ENCODE measurements at places on chromosomes 7 and 10.

DNA sequence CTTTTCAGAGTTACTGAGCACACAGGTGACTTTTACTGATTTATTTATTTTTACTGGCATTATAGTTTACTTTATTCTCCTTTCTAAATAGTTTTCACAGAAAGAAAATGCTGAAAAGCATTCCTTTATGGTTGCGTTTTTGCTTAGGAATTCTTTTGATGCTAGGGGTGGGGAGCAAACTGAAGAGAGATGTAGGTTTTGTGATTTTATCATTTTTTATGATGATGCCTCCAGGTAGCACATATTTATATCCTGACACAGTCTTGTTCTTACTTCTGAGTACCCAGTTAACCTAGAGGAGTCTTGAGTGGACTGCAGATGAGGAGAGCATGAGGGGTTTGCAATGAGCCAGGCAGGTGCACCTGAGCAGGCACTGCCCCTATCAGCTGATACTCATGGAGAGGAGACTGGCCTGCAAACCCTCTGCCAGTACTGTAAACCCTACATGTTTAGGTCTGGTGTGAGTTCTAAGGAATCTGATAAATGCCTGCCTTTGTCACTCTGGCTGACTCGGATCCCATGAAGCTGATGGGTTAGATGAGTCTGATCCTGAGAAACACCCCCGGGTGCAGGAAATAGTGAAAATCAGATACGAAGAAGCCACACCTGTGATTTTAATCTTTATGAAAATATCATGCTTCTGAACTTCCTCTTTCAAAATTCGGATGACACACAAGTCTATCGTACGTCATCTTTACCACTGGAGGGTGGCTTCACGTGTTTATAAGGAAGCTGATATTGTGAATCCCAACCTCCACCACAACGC lies 302.9 kb downstream of the WDR37 start:
- peak; percentile 44 for DNase-seq

DNA sequence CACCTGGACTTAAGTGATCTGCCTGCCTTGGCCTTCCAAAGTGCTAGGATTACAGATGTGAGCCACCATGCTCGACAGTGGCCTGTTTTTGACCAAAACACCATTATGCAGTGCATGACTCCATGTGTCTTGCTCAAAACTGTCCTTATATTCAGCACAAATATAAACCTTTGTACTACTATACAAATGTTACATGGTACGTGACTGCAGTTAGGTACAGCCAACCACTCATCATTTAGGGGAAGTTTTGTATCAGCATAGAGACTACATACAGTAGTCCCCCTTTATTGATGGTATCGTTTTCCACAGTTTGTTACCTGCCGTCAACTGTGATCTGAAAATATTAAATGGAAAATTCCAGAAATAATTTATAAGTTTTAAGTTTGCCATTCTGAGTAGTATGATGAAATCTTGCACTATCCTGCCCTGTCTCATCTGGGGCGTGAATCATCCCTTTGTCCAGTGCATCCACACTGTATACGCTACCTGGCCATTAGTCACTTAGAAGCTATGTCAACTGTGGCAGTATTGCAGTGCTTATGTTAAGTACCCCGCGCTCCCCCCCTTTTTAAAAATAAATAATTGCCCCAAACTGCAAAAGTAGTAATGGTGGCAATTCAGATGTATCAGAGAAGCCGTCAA lies 23.3 kb upstream of the ZNF282 start:
- DNase-seq, result no peak

GRCh38 chr7:127194571-127194970 lies 58.2 kb downstream of the GRM8 start:
- no peak for DNase-seq

DNA sequence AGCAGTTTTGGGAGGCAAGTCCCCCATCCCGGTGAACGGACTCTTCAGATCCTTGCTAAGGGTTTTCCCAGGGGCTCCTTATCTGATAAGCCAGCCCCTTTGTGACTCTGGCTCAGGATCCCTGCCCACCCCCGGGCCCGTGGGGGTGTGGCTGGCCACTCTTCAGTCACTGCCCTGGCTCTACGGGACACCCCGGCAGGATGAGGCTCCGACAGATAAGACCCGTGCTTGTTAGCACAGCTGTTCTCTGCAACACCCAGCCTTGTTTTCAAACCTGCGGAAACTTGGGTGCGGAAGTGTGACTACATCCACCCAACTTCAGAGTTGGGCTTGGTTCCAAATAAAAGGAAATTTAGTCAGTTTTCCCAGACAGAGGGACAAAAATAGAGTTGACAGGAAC lies 66.7 kb upstream of the PODXL start:
- no peak for DNase-seq

DNA sequence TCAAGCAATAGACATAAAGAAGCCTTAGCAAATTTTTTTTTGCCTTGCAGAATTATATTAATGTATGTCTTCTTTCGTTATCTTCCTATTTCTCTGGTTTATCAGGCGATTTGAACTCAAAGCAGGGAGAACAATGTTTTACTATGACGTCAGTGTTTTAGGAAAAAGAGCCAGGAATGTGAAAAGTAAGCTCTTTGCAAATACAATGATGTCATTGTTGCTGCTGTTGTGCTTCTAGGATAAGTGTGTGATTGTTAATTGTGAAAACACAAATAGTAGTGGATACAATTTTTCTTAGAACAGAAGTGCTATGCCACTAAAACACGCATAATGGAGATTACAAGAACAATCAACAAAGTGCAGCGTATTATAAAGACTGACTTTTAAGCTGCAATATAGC lies 9.5 kb upstream of the AUTS2 start:
- no peak for DNase-seq

DNA sequence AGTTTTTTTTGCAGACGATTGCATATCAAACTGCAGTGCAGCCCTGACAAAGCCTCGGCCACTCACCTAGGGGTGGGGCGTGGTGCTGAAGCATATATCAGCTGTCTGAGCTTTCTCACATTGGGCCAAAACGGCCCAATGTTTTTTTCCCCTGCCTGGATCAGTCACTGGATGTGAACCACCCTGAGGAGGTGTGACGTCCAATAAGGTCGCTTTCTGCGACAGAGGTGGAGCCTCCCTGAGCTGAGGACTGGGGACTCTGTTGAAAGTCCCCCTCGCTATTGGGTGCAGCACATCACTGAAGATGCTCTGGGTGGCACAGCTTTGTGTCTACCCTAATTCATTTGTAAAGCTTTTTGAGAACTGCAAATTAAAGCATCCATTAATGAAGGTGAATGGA lies 60.9 kb downstream of the SEM1 start:
- DNase-seq, result no peak

DNA sequence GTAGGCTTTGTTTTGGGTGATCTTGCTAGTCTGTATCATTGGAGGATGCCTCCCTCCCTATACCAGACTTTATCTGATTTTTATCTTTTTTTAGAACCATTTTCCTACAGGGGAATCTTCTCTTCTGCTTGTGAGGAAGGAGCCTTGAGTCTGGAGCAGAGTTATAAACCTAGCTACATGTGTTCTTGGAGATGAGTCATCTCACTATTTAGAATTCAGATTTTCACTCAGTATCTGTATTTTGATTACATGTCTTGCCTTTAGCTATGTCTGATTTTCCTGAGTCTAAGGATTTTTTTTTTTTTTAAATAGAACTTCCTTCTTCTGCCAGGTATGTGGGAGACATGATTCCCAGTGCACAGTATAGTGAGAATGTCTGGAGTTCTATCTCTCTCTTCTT lies 211.6 kb upstream of the MBL2 start:
- DNase-seq, result no peak

- no peak for DNase-seq
Measured at GRCh38 chr10:102463983-102464382, 12.6 kb upstream of the C10orf95 start.

GRCh38 chr7:151889406-151890354 lies 12.8 kb upstream of the PRKAG2 start:
- DNase-seq, result no peak

DNA sequence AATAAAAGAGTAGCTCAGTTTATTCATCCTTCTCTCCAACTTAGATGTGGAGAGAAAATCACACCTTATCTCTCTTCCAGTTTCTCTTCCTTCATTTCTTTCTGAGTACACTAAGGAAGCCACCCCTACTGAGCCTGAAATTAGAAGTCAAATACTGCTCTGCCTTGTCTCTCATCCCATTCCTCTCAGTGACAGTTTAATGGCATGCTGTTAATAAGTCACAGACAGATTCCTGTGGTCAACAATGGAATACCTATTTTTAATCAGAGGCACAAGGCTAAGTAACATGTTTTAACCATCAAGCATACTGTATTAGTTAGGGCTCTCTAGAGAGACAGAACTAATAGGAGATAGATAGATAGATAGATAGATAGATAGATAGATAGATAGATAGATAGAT lies 253.2 kb downstream of the HTR7 start:
- no peak for DNase-seq

DNA sequence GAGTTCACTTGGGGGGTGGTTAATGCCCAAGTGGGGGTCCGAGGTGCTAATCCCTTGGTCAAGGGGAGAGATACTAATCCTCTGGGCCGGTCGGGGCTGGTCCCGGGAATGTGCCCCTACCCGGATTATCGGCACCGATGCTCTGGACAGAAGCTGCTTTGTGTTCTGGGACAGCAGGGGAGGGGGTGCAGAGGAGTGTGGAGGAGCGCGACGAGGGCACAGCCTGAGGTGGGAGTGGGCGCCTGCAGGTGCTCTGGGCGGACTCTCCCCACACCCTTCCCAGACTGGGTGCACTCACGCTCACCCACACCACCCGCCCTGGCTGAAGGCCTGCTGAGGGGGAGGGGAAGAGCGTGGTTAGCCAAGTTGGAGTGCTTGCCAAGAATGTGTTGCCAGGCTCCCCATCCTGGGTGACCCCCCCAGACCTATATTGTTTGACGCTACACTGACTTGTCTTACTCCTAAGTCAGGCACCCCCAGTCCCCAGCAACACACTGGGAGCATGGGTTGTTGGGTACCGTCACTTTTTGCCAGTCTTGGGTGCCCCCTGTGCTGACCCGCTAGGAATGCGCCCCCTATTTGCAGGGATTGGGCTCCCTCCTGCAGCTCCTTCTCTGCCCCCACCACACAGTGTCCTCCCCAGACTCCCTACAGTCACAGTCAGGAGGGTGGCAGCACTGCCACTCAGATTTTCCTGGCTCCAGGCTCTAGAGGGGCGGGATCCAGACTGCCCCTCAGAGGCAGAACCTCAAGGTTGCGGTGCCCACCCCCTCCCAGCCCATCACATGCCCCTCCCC lies 1.2 kb downstream of the SLC4A2 start:
- peak; percentile 47 for DNase-seq

DNA sequence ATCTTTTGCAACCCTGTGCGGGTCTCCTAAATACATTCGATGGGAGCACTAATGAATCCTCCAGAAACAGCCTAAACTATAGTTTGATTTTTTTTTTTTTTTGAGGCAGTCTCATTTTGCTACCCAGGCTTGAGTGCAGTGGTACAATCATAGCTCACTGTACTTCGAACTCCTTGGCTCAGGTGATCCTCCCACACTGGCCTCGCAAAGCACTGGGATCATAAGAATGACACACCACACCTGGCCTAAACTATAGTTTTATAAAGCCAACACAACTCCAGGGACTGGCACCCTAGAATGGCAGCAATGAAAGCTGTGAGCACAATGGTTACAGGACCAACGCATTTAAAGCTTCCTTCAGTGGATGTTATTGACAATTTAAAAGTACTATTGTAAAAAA lies 14.5 kb upstream of the JMJD1C start:
- no peak for DNase-seq
